ENCODE measurements at places on chromosomes 5 and 9. TPM values are rescaled to one million over a fixed set of nuclear protein-coding genes. Genes with fewer than 3 reads are reported as not detected.

Gene CARD9
- 2.4 TPM for total RNA-seq

Gene PCDHGC5
- total RNA-seq, result not detected

Gene NOXA1
- 1.1 TPM for total RNA-seq

Gene SNCAIP
- total RNA-seq, result not detected

Gene KCNMB1
- not detected for total RNA-seq

Gene JAKMIP2
- 1.1 TPM for total RNA-seq

Gene NR6A1
- 0.61 TPM for total RNA-seq

Gene MSX2
- not detected for total RNA-seq

Gene HAND1
- not detected for total RNA-seq

Gene PTGES
- not detected for total RNA-seq

Gene RNF183
- total RNA-seq, result 0.39 TPM

Gene C9orf57
- not detected for total RNA-seq

Gene MRPS30
- 47.1 TPM for total RNA-seq

Gene TERT
- total RNA-seq, result 7.3 TPM

Gene FGF18
- total RNA-seq, result not detected

Gene OR5C1
- not detected for total RNA-seq

Gene ANKRD34B
- total RNA-seq, result not detected

Gene NXNL2
- total RNA-seq, result not detected

Gene SOHLH1
- not detected for total RNA-seq

Gene SMIM15
- 67.2 TPM for total RNA-seq

Gene MARCHF11
- total RNA-seq, result not detected

All from activated CD4-positive, alpha-beta memory T cell treated with anti-CD3 and anti-CD28 coated beads for 36 hours (primary cell).